ENCODE measurements at places on chromosomes 5 and 9.
A peak's percentile ranks its signal among the peaks of the same experiment; 100 is the strongest.

GRCh38 chr9:14256588-14256987, 57.4 kb downstream of the NFIB start:
- DNase-seq: no peak

- no peak for DNase-seq
These were observed 9.9 kb downstream of the S100Z start for GRCh38 chr5:76859591-76860247.

GRCh38 chr9:110626101-110626829, 42.3 kb upstream of the MUSK start:
- DNase-seq: no peak

GRCh38 chr5:27325513-27325912, 287.1 kb upstream of the CDH9 start:
- no peak for DNase-seq

GRCh38 chr9:121220996-121221663, 19.5 kb upstream of the RAB14 start:
- no peak for DNase-seq

GRCh38 chr9:114958844-114959235, 28.4 kb upstream of the TNFSF8 start:
- DNase-seq: no peak

DNA sequence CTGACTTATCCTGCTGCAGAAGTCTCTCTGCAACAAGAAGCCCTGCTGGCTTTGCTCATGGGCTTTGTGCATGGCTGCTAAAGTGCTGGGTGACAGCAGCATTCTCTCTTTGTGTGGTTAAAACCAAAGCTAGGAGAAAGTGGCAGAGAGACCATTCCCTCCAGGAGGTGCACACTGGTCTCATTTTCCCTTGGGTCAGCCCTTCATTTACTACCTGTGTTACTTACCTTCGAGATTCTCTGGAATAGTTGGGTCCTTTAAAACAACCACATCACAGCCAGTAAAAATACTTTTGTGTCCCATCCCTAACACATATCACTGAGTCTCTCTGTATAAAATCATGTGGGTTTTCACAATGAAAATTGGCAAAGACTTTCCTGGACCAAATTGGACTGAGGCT, 315.5 kb downstream of the IRX1 start:
- no peak for DNase-seq

GRCh38 chr5:132905938-132906337, 32.5 kb downstream of the LEAP2 start:
- peak; percentile 9 for DNase-seq

DNA sequence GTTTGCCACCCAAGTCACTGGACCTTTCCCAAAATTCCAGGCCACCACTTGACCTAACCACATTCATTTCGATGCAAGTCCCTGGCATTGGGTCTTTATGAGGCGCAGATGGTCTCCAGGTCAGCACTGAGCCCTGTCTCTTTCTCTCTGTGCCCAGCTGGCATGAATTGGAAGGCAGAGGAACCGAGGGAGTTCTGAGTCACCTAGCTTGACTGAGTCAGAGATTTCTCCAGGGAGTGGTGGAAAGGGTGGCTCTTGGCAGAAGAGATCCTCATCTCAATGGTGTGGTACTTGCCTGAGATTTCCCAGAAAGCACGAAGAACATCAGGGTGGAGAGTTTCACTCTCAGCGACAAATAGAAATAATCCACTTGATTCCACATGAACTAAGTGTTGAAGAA, 43.8 kb downstream of the WDR36 start:
- no peak for DNase-seq

DNA sequence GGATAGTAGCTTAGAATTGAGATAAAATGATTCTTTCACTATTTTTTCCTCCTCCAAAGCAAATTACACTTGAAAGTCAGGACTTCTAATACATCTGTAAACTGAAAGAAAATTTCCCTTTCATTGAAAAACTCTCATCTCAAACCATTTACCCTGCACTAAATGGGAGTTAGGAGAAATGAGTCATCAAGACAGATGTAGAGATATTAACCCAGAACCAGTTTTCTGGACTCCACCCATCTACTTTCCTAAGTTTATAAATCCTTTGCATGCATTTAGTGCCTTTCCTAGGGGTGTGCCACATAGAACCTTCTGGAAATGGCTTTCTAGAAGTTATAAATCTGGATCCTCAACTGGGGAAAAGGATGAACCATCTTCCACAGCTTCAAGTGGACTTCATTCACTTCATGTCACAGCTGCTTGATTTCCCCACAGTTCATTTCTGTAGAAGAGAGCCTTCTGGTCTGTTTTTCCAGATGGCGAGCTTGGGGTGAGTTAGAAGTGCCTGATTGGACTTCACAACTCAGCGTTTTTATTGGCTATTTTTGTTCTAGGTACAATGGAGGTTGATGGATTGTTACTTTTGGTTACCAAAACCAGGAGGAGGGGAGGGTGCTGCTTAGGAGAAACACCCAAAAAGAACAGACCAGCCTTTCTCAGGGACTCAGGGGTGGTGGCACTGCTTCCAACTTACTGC, 72.5 kb upstream of the GPR151 start:
- DNase-seq: no peak

DNA sequence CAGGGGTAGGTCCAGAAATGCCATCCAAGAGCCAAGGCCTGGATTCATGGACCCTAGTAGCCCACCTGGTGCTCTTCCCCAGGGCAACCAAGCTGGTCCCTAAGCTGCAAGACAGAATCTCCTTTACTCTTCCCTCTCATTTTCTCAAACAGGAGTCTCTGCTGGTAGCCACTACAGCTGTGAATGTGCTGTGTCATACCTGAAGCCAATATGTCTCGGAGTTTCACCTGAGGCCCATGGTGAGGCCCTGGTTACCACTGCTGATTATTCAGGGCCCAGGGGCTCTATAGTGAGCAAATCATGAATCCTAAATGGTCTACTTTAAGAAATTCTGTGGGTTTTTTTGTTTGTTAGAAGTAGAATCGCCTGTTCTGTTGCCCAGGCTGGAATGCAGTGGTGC, 15.9 kb downstream of the CDK7 start:
- no peak for DNase-seq

Measured in NCI-H1092 treated with DMSO at 0.1 percent for 48 hours (cell line).